ENCODE measurements at places on chromosomes 13 and 19. TPM values are rescaled to one million over a fixed set of nuclear protein-coding genes. Genes with fewer than 3 reads are reported as not detected.
A peak's percentile ranks its signal among the peaks of the same experiment; 100 is the strongest.

Gene MPND
- total RNA-seq, result 15.7 TPM

DNA sequence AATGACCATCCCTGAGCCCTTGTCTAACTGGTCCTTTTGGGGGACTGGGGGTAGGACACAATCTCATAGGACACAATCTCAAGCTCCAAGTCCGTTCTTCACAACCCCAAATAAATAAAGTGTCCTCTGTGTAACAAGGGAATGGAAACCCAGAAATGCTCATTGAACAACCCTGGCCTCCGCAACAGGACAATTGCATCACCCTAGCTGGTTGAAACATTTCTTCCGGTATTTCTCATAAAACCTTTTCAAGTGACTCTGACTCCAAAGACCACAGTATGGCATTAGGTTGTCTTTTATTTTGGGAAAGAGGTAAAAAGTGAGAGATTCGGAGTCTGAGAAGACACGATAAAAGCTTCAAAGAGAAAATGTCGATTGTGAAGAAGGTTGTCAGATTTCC, 186.6 kb downstream of the ZNF536 start:
- no peak for DNase-seq

Gene RGL3
- not detected for total RNA-seq

DNA sequence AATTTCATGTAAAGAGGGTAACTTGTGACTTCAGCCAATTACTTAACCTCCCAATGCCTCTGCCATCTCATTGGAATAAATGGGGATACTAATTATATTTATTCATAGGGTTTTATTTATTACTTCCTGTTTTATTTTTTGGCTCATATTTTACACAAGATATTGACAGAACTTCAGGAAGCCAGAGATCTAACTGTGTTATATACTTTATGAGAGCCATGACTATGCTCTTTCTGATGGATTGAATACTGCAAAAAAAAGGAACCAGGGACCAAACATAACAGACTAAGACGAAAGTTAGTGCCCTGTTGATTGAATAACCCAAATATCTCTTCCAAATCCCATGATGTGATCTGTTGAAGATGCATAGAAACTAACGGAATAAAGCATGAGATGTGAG, 243.3 kb upstream of the STARD13 start:
- DNase-seq, result no peak

DNA sequence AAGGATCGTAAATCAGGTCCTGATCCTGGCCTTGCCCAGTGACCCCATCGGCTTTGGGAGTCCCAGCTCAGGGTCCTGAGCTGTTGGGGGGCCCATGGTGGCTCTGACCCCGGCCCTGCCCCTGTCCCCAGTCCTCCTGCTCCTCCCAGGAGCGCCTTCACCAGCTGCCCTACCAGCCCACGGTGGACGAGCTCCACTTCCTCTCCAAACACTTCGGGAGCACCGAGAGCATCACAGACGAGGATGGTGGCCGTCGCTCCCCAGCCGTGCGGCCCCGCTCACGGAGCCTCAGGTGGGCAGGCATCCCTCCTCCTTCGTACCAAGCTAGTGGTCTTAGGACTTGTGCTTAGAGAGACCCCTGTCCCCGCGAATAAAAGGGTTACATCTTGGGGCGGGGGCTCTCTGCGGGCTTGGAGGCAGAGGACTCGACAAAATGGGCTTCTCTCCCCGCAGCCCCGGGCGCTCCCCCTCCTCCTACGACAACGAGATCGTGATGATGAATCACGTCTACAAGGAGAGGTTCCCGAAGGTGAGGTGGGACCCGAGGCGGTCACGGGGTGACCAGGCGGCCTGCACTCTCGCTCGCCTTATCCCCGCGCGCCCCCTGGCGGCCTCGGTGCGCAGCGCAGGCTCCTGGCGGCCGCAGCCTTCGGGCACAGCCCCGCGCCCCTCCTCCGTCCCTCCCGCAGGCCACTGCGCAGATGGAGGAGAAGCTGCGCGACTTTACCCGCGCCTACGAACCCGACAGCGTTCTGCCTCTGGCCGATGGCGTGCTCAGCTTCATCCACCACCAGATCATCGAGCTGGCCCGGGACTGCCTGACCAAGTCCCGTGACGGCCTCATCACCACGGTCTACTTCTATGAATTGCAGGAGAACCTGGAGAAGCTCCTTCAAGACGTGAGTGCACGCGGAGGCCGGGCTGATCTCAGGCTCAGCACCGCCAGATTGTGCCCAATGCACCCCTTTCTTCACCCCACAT, 9.1 kb downstream of the MAST1 start:
- peak; percentile 84 for DNase-seq

- no peak for DNase-seq
These were observed 96.8 kb downstream of the RGCC start for GRCh38 chr13:41554180-41554579.

DNA sequence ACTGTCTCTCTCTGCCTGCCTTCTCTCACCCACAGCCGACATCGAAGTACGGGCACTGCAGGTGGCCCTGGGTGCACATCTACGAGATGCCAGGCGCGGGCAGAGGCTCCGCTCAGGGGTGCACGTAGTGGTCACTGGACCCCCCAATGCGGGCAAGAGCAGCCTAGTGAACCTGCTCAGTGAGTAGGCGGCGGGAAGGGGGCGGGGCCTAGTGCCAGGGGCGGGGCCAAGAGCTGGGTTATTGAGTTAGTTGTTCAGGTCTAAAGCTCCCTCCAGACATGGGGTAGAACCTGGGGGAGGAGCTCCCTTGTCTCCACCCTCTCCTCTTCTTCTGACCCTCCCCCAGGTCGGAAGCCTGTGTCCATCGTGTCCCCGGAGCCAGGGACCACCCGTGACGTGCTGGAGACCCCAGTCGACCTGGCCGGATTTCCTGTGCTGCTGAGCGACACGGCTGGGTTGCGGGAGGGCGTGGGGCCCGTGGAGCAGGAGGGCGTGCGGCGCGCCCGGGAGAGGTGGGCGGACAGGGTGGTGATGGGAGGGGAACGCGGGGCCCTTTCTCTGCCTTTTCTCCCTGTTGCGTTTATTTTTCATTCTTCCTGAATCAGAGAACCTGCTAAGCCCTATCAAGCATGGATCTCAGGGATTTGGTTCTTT, 1.9 kb downstream of the GTPBP3 start:
- DNase-seq, result no peak

Gene PRRG2
- 1.2 TPM for total RNA-seq

- no peak for DNase-seq
These were observed 44.9 kb upstream of the USPL1 start for GRCh38 chr13:30572859-30573275.

Gene CPT1C
- 3.1 TPM for total RNA-seq

DNA sequence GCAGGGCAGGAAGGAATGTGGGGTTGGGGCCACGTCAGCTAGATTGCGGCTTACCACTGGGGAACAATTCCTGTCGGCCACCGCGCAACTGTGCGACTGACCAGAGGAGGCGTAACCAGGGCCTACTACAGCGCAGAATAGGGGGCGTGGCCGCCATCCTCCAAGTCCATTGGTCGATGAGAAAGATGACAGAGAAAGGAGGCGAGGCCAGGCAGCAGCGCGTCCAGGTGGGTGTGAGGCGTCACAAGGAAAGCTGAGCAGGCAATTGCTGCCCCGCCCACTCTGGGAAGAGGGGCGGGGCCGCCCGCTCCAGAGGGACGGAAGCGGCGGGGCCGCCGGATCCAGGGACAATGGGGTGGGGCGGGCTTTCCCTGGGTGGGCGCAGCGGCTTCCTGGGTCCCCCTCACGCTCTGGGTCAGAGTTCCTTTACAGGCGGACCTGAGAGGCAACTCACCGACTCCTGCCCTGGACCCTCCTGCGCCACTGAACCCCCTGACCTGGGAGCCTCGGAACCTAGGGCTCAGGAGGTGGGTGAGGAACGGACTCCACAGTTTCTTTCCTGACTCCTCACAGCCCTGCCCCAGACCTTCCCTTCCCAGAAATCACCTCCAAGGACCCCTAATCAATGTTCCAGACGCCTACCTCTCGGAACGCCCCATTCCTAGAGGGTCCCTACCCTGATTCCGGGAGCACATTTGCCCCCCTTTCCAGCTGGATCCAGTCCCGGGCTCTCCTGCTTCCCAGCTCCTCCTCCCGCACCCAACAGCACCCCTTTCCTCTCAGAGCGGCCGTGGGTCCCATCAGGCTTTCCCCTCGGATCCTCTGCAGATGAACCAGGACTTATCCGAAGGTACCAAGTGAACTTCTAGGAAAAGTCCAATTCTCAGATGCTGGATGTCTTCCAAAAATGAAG, 101.5 kb upstream of the ZNF492 start:
- no peak for DNase-seq

DNA sequence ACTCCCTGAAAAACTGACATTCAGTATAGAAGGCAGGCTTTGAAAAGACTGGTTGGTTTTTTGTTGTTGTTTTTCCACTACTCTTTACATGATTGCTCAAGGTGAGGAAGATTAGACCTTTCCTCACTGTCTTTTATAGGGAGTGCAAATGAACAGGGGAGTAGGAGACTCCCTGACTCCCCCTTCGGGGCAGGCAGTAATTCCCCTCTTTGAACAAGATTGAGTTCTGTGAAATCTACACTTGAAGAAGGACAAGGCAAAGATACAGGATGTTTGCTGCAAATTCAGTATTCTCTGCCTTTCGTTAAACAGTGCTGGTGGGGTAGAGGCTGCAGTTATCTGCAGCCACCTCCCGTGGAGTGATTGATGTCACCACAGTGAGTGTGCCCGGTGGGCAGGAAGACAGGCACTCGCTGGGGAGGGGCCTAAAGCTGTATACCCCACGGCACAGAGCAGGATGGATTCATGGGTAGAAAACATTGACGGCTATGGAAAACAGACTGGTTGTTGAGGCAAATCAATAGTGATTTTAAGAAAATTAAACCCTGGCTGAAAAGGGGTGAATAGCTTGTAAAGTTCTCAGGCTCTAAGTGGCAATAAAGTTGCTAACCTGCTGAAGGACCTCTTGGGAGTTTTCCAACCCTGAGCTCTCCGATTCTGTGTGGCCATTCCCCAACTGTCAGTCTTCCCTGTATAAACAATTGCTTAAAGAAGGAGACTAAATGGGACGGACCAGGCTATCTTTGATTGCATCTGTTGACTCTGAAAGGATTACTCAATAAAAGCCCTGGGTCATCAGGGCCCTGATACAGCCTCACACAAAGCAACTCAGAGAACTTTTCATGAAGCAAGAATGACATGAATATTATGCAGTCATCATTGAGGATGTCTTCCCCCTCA, 308.3 kb downstream of the TBC1D4 start:
- no peak for DNase-seq

DNA sequence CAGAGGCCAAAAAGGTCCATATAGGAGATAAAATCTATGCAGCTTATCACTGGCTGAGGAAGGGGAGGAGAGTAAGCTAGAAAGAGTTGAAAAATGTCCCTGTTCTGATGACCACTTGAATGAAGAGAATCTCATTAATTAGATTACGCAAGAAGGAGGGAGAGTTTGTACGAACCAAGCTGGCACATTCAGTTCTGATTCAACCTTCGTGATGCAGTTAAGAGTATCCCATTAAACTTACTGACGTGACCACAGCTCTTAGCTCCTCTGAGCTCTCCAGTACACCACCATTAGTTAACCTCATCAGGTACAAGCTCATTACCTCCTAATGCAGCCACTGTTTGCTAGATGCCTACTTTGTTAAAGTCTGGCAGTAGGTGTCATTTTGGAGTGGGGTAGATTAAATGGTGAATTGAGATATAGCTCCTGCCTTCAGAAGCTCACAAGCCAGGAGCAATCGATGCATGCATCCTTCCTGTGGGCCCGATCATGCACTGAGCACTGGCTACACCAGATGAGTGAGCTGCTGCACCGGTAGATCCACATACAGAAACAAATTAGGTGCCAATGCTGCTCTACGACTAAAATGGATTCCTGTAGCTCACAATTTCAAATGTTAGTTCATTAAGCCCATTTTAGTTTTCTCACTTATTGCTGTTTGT, 458.3 kb downstream of the COG6 start:
- DNase-seq, result no peak

DNA sequence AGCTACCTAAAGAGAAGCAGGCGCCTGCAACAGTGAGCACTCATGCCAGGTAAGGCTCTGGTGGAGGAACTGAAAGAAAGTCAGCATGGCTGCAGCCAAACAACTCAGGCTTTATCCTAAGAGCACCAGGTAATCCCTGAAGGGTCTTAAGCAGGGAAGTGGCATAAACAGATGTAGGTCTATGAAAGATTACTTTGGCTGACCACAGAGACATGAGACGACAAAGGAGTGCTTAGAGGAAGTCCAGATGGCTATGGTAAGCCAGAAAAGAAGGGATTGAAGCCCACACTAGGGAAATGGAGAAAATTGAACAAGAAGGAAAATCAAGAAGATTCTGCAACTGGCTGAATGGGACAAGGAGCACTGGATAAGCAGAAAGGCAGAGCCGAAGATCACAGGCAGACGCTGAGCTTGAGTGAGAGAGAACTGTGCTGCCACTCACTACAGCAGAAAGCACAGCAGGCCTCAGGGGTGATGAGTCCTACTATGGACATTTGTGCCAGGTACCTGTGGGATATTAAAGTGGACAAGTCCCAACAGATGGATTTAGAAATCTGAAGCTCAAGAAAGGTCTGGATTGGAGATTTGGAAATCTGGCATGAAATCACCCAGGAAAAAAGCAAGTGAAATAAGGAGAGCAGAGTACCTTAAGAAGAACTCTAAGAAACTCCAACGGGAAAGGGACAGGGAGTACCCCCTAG, 4.2 kb downstream of the RCBTB1 start:
- DNase-seq, result no peak

Gene ATP12A
- total RNA-seq, result 0.16 TPM

Gene ACP7
- total RNA-seq, result 0.10 TPM

Gene TMEM259
- 170 TPM for total RNA-seq

- no peak for DNase-seq
These were observed 4.0 kb upstream of the HOOK2 start for GRCh38 chr19:12779162-12779993.

- no peak for DNase-seq
These were observed 22.9 kb upstream of the ZNF507 start for GRCh38 chr19:32322541-32322940.

DNA sequence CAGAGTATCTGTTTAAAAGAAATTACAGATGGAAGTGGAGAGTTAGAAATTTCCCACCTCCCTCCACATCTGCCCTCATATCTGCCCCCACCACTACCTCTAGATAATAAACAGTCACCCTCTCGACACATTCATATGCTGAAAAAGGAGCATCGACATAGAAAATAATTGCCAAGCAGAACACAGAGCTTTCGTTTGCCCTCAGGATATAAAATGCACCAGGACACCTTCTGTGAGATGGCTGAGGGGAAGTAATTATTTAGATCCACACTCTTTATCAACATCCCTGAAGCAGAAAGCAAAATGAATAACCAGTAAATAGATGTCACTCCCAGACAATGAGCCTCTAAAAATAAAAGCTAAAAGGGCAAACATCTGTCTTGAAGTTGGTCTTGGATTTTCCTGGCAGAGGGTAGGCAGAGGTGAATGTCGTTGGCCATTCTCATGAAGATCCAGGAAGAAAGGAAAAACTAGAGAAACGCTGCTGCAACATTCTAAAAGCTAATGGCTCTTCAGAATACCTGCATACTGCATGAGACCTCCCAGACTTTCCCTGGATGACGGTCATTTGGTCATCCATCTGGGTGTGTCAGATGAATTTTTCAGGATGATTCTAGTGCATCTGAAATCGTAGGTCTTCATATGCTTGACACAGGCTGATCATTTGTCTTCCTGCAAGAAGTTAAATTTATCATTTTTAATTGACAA, 527.5 kb downstream of the RFC3 start:
- DNase-seq, result no peak

Gene IFI30
- total RNA-seq, result 45.3 TPM
